ENCODE measurements at places on chromosomes 1 and 21. TPM values are rescaled to one million over a fixed set of nuclear protein-coding genes. Genes with fewer than 3 reads are reported as not detected.

GRCh38 chr1:44854970-44855369 lies 11.9 kb upstream of the PTCH2 start:
- no peak overlapping the region for H3K4me3 ChIP-seq
- DNase-seq, result no peak
- H3K4me1 ChIP-seq, result no peaks in the 10 kb centered on the region
- no peak overlapping the region for H3K27ac ChIP-seq
- H3K36me3 ChIP-seq, result no peaks in the 10 kb centered on the region
- no peaks in the 10 kb centered on the region for H3K27me3 ChIP-seq

TLCD4 gene
- 0.18 TPM for polyA plus RNA-seq

CHI3L2 gene
- polyA plus RNA-seq, result 15.6 TPM

GRCh38 chr1:187621951-187622350 lies 793.2 kb downstream of the PLA2G4A start:
- no peak for DNase-seq
- no peaks in the 10 kb centered on the region for H3K36me3 ChIP-seq
- H3K27me3 ChIP-seq, result no peaks in the 10 kb centered on the region
- H3K27ac ChIP-seq, result no peak overlapping the region
- no peak overlapping the region for H3K4me3 ChIP-seq
- no peaks in the 10 kb centered on the region for H3K4me1 ChIP-seq

DNA sequence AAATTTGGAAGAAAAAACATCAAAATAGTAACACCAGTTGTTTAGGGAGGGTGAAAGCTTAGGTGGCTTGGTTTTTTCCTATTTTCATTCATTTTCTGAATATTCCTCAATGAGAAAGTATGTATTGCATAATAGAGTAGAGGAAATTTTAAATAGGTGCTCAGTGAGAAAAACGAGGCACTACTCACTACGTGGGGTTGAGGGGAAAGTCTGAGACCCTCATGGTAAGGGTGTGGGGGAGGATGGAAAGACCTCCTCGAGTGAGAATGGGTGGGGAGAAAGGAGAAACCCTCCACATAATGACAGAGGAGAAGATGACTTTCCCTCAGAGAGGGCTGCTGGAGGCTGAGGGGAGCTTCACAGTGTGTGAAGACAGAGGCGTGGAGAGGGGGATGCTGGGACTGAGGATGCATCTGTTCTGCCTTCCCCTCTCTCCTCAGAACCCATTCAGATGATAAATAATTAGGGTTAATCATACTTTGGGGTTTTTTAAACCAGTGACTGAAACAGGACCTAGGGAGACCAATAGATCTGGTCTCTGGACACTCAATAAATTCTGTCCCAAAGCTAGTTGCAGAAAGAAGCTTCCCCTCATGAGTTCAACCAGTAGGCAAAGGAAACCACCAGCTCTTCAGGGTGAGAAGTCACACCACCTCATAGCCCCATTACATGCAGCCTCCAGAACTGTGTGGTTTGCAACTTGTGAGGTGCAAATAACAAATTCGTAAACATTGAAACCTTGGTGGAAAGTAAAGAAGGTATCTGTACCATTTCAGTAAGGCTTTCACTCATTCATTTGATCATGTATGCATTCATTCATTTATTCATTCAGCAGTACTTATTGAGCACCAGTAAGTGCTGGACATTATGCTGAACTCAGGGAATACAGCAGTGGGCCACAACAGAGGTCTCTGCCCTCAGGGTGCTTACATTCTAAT lies 17.1 kb downstream of the SLAMF7 start:
- H3K36me3 ChIP-seq, result no peaks in the 10 kb centered on the region
- H3K4me3 ChIP-seq, result no peak overlapping the region
- peak; percentile 25 for DNase-seq
- H3K27me3 ChIP-seq, result no peaks in the 10 kb centered on the region
- peaks cover 16% of the 10 kb centered on the region for H3K4me1 ChIP-seq
- H3K27ac ChIP-seq, result no peak overlapping the region

- peaks cover 44% of the 10 kb centered on the region for H3K36me3 ChIP-seq
- DNase-seq, result no peak
- no peak overlapping the region for H3K4me3 ChIP-seq
- H3K4me1 ChIP-seq, result peaks cover 7% of the 10 kb centered on the region
Measured at GRCh38 chr1:109225308-109225707, 11.6 kb downstream of the SARS1 start.

DNA sequence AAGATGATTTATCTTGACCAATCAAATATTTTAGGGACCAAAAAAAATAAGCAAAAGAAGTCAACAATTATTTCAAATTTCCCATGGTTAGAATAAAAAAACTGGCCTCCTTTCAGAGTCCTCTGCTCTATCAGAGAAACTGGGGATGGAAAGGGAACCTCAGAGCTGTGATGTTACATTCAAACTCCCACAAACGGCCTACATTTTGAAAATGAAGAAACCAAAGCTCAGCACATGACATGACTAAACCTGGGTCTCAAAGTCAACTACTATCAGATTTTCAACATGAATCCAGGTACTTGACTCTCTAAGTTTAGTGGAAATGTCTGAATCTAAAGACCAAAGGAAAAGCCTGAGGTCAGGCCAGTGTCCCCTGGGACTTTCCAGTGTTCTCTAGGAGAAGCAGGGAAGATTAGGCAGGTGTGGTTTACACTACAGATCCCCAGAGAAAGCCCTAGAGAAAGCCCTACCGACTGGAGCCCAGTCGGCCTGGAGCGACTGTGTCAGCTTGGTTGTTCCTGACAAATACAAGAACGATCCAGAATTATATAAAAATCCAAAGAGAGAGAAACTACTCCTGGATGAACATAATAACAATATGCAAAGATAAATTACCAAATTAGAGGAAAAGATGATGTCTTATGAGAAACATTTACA lies 24.8 kb downstream of the JAK1 start:
- no peak overlapping the region for H3K27ac ChIP-seq
- H3K4me3 ChIP-seq, result no peak overlapping the region
- peaks cover 73% of the 10 kb centered on the region for H3K4me1 ChIP-seq

DNAH14 gene
- not detected for polyA plus RNA-seq
